ENCODE measurements at places on chromosomes 12 and 14. TPM values are rescaled to one million over a fixed set of nuclear protein-coding genes. Genes with fewer than 3 reads are reported as not detected.

The NPFF gene
- not detected for total RNA-seq

The MYL6 gene
- total RNA-seq, result 1,692 TPM

The PRKAG1 gene
- total RNA-seq, result 104 TPM

The DENND5B gene
- 28.5 TPM for total RNA-seq

The MYO1A gene
- total RNA-seq, result 0.32 TPM

The POTEG gene
- not detected for total RNA-seq

The CNOT2 gene
- 161 TPM for total RNA-seq

The ANG gene
- 16.8 TPM for total RNA-seq

The RHEBL1 gene
- 0.54 TPM for total RNA-seq

All from articular chondrocyte of knee joint (primary cell).